ENCODE measurements at places on chromosomes 7 and 10.

DNA sequence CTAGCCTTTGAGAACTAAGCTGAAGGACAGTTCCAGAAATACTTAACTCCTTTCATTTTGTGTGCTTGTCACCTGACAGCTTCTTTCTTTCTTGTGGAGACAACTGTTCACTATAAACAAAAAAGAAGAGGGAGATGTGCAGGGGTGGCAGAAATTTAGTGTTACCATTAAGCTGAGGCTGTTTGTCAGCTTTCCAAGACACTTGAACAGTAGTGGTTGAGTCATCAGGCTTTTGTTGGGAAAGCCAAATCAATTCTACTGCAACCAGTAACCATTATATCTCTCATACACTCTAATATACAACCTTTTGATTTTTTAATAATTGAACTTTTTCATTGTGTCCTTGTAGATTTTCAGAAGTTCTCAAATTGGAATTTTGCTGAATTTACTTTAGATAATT, 75.3 kb downstream of the POLL start:
- no peak for DNase-seq

- no peak for DNase-seq
These were observed 34.9 kb upstream of the ZNF488 start for GRCh38 chr10:47418966-47419365.

GRCh38 chr7:7178081-7178480, 4.3 kb upstream of the C1GALT1 start:
- DNase-seq: no peak

- no peak for DNase-seq
These were observed 159.5 kb upstream of the HGF start for GRCh38 chr7:81929386-81929785.

- no peak for DNase-seq
These were observed at the start of gene PRSS2 for GRCh38 chr7:142770661-142771352. PRSS2 (plus strand) TSS chr7:142770970; CDS start chr7:142770983, 13 bp downstream.

DNA sequence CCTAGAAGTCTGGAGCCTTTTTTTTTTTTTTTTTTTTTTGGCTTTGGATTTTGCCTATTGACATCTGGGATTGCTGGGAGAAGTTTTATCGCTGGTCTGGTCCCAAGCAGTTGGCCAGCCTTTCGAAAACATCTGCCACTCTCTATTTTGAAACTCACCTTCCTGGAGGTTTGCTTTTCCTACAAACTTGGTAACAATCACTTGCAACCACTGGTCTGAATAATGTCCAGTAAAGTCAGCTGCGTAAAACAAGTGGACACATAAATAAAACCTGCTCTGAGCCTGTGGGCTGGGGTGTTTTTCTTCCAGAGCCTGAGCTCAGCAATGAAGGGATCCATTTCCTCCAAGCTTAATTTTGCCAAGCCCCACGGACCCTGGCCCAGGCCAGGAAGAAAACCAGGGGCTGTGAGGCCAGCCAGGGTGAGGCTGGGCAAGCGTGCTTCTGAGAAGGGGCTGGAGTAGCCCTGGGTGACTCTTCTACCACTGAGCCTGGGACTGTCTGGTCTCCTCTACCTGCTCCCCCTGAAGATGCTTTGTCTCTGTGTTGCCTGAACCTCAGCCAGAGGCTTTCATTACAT, 202.2 kb downstream of the GFRA1 start:
- DNase-seq: no peak

- DNase-seq: no peak
These were observed 159.7 kb upstream of the YAE1 start for GRCh38 chr7:39406467-39406866.

- DNase-seq: no peak
These were observed 884.4 kb upstream of the CELF2 start for GRCh38 chr10:10133281-10133680.

GRCh38 chr7:50626286-50626685, 61.1 kb upstream of the DDC start:
- DNase-seq: no peak

DNA sequence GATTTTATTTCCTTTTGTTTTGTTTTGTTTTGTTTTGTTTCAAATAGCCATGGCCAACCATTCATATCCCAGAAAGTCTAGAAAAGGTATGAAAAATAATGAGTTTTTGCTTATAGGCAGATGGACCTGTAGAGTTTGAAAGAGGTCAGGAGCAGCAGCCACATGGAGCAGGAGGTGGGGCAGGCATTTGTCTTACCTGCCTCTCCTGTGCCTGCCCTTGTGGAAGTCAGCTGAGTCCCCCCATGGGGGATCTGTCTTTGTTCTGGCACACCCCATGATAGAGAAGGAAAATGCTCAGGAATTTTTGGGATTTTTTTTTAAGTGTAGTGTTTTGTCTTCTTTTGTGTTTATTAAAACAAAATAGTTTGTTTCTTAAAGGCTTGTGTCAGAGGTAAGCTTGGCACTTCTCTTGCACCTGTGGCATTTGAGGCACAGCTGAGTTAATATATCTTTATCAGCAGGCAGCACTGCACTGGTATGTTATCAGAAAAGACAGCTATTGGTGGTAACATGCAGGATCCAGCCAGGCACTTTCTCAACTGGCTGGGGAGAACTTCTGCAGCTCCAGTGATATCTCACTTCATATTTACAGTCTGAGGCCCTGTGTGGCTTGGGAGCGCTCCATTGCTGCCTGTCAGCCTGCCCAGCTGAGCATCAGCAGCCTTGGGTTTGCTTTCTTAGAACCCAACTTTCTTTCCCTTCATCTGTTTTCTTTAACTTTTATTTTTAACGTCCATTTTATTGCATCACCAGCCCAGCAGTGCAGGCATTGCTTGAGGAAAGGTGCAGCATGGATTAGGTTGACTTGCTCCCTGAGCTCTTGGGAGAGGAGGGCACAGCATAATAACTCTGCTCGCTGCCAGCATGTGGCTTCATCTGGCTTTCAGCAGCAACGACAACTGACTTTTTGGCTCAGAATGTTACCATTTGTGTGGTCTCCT, 44.4 kb downstream of the LRRC4 start:
- no peak for DNase-seq

- no peak for DNase-seq
These were observed 61.9 kb upstream of the ADO start for GRCh38 chr10:62742536-62743061.

DNA sequence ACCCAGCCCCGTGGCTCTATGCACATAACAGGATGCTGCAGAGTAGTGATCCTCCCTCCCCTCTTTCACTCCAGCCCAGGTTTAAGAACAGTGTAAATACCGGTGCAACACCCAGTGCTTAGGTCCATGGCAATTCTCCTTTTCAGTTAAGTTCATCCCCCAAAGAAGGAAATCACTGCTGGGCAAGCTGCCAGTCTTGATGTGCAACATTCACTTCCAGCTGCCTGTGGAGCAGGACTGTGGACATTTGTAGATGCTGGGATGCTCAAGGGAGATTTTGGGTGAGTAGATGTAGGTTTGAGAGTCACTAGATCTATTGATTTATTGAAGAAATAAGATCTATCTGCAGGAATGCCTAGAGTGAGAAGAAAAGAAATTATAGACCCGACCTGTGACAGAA, 294.3 kb upstream of the KIAA1217 start:
- no peak for DNase-seq

- DNase-seq: no peak
These were observed 41.9 kb upstream of the PPP3CB start for GRCh38 chr10:73537709-73538108.

DNA sequence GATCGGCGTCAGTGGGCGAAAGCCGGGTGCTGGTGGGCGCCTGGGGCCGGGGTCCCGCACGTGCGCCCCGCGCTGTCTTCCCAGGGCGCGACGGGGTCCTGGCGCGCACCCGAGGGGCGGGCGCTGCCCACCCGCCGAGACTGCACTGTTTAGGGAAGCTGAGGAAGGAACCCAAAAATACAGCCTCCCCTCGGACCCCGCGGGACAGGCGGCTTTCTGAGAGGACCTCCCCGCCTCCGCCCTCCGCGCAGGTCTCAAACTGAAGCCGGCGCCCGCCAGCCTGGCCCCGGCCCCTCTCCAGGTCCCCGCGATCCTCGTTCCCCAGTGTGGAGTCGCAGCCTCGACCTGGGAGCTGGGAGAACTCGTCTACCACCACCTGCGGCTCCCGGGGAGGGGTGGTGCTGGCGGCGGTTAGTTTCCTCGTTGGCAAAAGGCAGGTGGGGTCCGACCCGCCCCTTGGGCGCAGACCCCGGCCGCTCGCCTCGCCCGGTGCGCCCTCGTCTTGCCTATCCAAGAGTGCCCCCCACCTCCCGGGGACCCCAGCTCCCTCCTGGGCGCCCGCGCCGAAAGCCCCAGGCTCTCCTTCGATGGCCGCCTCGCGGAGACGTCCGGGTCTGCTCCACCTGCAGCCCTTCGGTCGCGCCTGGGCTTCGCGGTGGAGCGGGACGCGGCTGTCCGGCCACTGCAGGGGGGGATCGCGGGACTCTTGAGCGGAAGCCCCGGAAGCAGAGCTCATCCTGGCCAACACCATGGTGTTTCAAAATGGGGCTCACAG, 1.1 kb downstream of the EGFR start:
- no peak for DNase-seq

GRCh38 chr10:43078986-43079273, 2.1 kb downstream of the RET start:
- peak; percentile 8 for DNase-seq

- no peak for DNase-seq
These were observed 83.7 kb downstream of the VPS50 start for GRCh38 chr7:93315896-93316295.

GRCh38 chr10:60666221-60666620, 112.1 kb upstream of the CDK1 start:
- no peak for DNase-seq

- DNase-seq: no peak
These were observed 97.9 kb downstream of the MTPN start for GRCh38 chr7:135879233-135879632.

GRCh38 chr10:15353471-15354017, 17.5 kb downstream of the FAM171A1 start:
- DNase-seq: no peak

GRCh38 chr10:97390091-97390490, 11.0 kb downstream of the RRP12 start:
- no peak for DNase-seq

GRCh38 chr10:13414855-13415254, 66.8 kb upstream of the SEPHS1 start:
- peak; percentile 5 for DNase-seq

GRCh38 chr7:47724335-47724982, 142.5 kb upstream of the TNS3 start:
- DNase-seq: no peak

DNA sequence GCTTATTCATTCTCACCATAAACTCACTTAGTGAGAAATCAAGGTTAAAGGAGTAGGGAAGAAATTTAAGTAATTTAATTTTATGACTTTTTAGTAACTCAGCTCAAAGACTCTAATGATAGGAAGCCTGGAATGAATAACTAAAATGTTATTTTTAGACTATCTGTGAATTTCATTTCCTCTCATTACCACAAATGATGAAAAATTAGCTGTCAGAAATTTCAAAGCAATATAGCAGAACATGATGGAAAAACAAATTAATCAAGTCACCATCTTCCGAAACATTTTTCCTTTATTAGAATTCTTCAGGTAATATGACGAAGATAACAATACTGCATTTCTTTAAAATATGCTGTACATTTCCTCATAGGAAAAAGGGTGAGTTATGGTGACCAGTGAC, 2.7 kb upstream of the ITGB8 start:
- DNase-seq: no peak

DNA sequence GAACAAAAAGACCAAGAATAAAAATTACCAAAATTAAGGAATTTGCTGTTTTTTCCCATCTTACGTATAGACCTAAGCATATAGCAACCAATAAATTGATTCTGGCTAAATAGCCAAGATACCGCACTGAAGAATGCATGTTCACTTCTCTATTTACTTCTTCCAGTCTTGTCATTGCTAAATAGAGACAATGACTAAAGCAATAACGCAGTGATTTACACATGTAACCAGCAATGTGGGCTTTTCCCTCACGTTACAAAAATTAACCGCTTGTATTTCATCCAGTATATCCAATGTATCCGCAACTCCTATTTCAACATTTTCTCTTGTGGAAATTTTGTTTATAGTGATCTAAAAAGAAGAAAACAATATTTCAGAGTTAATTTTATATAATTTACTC, 5.6 kb downstream of the TMEM168 start:
- no peak for DNase-seq

DNA sequence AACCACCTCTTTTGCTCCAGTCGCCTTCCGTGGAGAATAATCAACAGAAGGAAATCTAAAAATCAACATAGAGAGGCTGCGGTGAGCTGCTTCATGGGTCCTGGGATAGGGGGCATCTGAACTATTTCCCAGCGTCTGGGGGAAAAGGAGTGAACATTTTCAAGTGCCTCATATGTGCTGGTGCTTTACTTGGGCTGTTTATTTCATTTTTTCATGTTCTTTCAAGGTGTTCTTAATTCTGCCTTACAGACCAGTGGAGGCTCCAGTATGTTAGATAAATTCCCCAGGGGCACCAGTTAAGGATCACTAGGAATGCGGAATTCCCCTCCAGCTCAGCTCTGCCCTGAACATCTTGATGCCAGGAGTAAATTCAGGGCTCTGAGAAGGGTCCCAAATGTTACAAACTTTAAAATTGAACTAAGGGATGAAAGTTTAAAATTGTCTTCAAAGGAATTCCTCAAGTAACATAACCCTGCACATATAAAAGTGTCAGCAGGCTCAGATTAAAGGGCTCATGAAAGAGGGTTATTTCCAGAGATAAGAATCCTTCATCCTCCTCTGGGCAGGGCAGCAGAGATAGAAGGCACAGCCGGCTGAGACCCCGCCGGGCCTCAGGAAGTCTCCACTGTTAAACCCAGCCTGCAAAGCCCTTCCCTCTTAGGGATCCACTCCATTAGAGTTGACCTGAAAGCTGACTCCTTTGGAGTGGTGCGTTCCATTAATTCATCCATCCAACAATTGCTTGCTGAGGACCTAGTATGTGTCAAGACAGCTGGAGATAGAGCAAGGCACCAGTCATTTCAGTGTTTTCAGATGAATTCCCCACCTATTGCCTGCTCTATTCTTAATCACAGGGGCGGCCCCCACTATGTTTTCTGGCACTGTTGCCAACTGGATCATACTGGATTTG, 345.8 kb downstream of the KCNMA1 start:
- DNase-seq: no peak

DNA sequence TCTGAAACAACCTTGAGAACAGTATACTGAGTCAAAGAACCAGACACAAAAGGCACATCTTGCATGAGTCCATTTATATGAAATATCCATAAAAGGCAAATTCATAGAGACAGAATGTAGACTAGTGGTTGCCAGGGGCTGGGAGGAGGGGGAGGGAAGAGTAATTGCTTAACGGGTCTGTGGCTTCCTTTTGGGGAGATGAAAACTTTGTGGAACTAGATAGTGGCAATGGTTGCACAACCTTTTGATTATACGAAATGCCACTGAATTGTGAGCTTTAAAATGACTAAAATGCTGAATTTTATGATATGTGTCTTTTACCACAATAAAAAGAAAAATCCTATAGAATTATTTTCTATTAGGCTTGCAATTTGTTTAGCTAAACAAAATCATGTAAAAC, 16.8 kb downstream of the ADRB1 start:
- no peak for DNase-seq

- DNase-seq: no peak
These were observed 433.0 kb downstream of the ANKRD7 start for GRCh38 chr7:118657391-118658005.

Measured in G401 (cell line).